Activated CD8-positive, alpha-beta T cell treated with anti-CD3 and anti-CD28 coated beads for 36 hours (primary cell): ENCODE measurements at places on chromosomes 1 and 21.

- no peak for DNase-seq
Observed at GRCh38 chr1:74415935-74416334, 96.5 kb downstream of the LRRC53 start.

- DNase-seq, result no peak
Observed at GRCh38 chr1:6385488-6386191, 7.9 kb downstream of the ACOT7 start.

GRCh38 chr21:28762357-28762735, 230.3 kb downstream of the LTN1 start:
- DNase-seq, result no peak

- DNase-seq, result no peak
Observed at GRCh38 chr1:195766709-195767108, 841.5 kb downstream of the KCNT2 start.

DNA sequence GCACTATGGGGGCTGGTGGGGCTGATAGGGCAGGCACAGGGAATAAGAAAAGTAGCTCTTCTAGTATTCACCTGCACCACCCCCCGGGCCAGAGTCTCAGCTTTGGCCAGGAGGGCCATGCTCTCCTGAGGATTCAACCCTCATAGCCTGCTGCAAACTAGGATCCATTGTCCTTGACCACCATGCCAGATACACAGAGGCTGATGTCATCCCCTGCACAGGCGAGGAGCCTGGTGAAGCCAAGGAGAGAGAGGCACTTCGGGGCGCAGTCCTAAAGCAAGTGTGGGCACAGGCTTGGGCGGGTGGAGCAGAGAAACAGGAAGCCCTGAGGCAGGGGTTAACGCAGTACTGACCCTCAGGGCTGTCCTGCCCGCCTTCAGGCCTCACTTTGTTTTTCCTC, 29.5 kb downstream of the TMEM53 start:
- no peak for DNase-seq

- DNase-seq, result no peak
Observed at GRCh38 chr1:91487469-91487868, 13.2 kb upstream of the CDC7 start.

GRCh38 chr1:93980320-93981273, 71.4 kb upstream of the GCLM start:
- DNase-seq, result peak; percentile 10

- peak; percentile 15 for DNase-seq
Observed at GRCh38 chr1:99264201-99265021, at the start of gene PLPPR4. PLPPR4 (plus strand) TSS chr1:99264492; CDS start chr1:99264594, 102 bp downstream.

DNA sequence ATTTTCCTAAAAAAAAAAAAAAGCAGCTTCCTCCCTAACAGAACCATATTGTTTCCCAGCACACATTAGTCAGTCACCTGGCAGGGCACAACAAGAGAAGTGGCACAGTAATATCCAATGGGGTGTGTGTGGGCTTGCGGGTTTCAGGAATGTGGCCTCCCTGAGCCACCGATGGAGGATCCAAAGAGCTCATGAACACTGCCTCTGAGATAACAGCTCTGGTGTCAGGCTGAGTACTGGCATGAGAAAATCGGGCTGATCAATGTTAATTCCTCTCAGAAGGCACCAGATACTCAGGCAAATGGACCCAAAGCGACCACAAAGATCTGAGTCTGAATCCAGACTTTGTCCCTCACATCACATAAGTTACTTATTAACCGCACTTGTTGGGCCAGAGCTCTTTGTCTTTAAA, 2.2 kb upstream of the LYPD8 start:
- no peak for DNase-seq

- DNase-seq, result no peak
Observed at GRCh38 chr1:165387505-165387904, 31.0 kb upstream of the LMX1A start.

DNA sequence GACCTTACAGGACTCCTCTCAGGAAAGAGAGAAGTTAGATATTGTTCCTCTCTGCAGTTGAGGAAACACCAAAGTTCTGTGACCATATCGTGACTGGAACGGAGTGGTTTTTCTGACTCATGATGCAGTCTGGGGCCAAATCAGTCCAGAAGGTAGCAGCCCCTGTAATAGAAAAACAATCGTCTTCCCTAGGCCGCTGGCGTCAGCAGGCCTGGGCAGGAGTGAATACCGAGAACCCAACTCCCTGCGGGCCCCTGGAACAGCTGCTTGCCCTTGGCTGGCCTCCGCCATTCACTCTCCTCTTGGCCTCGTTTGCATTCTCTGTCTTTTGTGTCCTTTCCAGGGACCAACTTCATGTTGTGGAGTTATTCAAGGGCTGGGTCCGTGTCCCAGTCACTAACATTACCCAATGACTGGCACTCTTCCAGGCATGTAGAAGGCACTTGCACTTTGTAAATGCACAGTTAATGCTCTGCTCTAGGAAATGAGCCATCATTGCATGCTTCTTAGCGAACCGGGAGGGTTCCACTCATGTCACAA, 10.9 kb upstream of the CD101 start:
- DNase-seq, result no peak

- peak; percentile 71 for DNase-seq
Observed at GRCh38 chr1:24384251-24385090, 29.1 kb downstream of the STPG1 start.

DNA sequence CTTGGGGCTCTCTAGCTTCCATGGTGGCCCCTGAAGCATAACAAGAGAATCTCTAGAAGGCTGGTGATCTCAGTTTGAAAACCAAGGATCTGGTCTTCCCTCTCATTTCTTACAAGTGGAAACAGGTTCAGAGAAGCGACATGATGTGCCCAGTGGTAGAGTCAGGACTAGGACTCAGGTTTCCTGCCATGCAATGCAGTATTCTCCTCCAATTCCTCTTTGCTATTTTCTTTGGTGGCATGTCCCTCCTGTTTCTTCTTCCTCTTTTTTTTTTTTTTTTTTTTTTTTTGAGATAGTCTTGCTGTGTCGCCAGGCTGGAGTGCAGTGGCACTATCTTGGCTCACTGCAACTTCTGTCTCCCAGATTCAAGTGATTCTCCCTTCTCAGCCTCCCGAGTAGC, 195.6 kb upstream of the C1orf105 start:
- no peak for DNase-seq

DNA sequence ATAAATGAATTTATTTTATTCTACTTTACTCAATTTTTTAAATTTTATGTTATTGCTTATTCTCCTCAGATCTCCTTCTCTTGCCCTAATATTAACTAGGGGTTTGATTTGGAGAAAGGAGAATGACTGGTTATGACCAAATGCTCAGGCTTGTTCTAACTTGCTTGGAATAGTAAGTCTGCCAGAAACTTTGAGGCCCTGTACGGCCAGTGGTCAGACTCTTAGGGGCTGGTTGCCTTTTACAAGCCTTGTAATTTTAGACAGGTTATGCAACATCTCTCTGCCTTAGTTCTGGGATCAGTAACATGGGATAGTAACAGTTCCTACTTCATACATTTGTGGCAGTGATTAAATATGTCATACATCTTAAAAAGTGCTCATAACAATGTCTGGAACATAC, 279.5 kb downstream of the DUSP10 start:
- no peak for DNase-seq

DNA sequence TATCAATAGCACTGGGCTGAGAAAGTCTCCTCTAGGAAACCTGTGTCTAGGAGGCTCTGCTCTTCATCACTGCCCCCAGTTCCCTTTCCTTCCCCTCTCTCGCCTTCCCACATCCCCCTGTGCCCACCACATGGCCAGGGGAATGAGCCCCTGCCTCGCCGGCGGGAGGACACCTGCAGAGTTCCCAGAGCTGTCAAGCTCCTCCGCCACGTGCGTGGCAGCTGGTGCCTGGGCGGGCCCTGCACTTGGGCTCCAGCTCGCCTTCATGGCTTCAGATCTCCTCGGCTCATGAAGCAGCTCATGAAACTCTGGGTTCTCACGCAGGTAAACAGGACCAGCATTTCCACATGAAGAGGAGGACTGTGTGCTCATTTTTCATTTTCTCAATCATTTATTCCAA, 62.8 kb downstream of the SIM2 start:
- no peak for DNase-seq

DNA sequence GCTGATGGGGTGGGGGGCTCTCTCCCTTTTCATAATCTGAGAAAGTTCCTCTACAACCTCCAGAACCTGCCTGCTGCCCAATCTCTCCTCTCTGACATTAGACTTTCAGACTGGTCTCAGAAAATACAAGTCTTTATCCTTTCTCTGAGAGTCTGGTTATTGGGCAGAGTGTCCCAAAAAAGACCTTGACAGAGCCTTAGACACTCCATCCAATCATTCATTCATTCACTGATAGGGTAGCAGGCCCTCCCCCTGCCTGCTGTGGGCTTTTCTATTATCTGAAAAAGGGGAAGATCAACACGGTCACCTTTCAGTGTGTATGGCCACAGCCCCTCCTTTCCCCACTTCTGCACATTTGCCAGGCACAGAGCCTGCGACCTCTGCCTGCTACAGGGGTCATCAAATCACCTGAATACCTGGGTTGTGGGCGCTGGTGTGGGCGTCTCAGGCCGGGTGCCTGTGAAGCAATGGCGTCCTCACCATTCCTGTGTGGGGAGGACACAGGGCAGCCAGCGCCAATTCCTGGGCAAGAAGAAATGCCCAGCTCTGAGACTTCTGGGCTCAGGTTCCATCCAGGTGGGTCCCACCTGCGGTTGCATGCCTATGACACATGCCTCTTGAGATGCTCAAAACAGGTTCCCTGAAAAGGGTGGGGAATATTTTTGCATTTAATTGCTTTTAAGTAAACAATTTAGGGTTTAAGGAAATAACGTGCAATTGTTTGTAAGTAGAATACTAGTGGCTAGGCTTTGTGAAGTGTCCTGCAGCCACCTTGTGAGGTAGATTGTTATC, 52.8 kb downstream of the ELK4 start:
- DNase-seq, result no peak

DNA sequence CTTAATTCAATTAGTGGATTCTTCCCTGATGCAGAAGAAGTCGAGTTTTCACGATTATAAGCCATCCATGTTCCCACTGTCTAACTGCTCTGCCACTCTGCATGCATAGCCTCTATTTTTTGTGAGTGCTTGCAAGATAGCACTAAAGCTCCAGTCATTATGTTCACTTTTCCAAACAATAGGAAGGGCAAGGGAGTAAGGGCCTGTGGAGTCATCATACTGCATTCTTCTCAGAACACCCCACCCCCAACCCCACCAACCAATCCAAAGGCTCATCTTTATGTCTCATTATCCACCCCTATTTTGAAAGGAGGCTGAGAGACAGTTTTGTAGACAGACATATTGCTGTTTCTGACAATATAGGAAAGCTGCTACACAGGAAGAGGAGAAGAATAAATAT, 471.7 kb upstream of the ADGRL2 start:
- no peak for DNase-seq

GRCh38 chr1:156486421-156487344, 13.9 kb downstream of the MEF2D start:
- no peak for DNase-seq

- no peak for DNase-seq
Observed at GRCh38 chr1:59415881-59416280, 119.0 kb downstream of the FGGY start.
